ENCODE measurements at places on chromosomes 1 and 21.

- no peaks in the 10 kb centered on the region for H3K4me1 ChIP-seq
- H3K36me3 ChIP-seq: no peaks in the 10 kb centered on the region
- no peaks in the 10 kb centered on the region for H3K27me3 ChIP-seq
- H3K4me3 ChIP-seq: no peak overlapping the region
Observed at GRCh38 chr21:32099812-32100416, 178.9 kb downstream of the MIS18A start.

- no peak overlapping the region for H3K4me3 ChIP-seq
- H3K27ac ChIP-seq: no peak overlapping the region
- no peaks in the 10 kb centered on the region for H3K27me3 ChIP-seq
- H3K4me1 ChIP-seq: no peaks in the 10 kb centered on the region
Observed at GRCh38 chr1:204325944-204326343, 33.8 kb downstream of the PLEKHA6 start.

DNA sequence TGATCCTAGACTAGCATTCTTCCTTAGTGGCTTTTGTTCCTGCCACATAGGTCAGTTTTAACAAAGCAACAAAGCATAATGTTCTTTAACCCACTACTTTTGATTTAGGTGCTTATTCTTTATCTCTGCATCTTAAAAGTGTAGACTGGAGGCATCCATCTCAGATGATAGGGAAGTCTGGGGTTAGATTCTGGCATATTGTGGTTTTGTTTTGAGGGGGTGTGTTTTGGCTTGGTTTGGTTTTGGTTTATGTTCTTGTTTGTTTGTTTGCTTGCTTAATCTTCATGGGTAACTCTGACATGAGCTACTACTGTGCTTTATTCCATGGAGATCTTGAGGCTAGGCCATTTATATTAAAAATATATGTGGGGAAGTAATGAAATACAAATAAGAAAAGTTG is 40.3 kb upstream of the MYOCOS start:
- H3K4me1 ChIP-seq: no peaks in the 10 kb centered on the region
- no peak overlapping the region for H3K27ac ChIP-seq
- peaks cover 7% of the 10 kb centered on the region for H3K36me3 ChIP-seq
- no peak for DNase-seq
- H3K4me3 ChIP-seq: no peak overlapping the region

GRCh38 chr1:224783006-224783651 is 146.3 kb upstream of the DNAH14 start:
- DNase-seq: no peak
- no peaks in the 10 kb centered on the region for H3K4me1 ChIP-seq
- no peaks in the 10 kb centered on the region for H3K27me3 ChIP-seq
- H3K36me3 ChIP-seq: no peaks in the 10 kb centered on the region
- H3K27ac ChIP-seq: no peak overlapping the region

- no peak overlapping the region for H3K27ac ChIP-seq
- no peak for DNase-seq
- H3K4me3 ChIP-seq: no peak overlapping the region
- no peaks in the 10 kb centered on the region for H3K27me3 ChIP-seq
- H3K36me3 ChIP-seq: no peaks in the 10 kb centered on the region
Observed at GRCh38 chr1:86975993-86976550, 61.6 kb downstream of the HS2ST1 start.

GRCh38 chr1:108845446-108845845 is 11.4 kb downstream of the AKNAD1 start:
- H3K36me3 ChIP-seq: no peaks in the 10 kb centered on the region
- no peak for DNase-seq
- peak overlapping the region; percentile 69 for H3K27ac ChIP-seq
- no peaks in the 10 kb centered on the region for H3K27me3 ChIP-seq
- H3K4me1 ChIP-seq: no peaks in the 10 kb centered on the region

DNA sequence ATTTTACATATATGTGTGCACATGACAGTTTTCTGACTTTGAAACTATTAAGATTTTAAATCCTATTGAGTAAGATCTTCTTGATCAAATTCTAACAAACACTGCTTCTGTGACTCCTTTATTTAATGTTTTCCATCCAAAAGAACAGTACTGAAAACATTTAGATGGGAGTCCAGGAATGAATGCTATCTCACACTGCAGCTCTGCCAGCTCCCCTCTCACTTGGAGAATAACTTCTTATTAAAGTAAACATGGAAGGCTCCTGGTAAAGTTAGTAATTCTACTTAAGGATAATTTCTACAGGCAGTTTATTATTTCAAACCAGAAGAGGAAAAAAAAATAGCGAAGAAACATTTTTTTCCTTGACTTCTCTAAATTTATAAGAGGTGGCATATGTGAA is 349.1 kb downstream of the DPYD start:
- H3K27me3 ChIP-seq: no peaks in the 10 kb centered on the region
- peaks cover 3% of the 10 kb centered on the region for H3K36me3 ChIP-seq
- DNase-seq: no peak

DNA sequence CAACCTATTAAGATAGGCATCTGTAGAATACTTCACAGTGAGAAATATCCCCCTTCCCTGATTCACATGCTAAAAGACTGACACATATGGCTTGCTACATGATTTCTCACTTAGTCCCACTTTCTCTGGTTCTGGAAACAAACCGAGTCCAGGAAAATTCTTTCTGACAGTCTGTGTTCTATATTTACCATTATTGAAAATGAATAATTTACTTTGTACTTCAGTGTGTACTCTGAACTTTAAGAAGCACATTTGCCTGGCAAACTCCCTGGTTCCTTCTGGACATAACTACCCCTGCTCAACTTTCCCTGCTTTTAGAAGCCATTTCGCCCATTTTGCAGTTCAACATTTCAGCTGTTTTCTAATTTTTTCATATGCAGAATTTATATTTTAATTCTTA is 53.6 kb downstream of the APCS start:
- no peaks in the 10 kb centered on the region for H3K36me3 ChIP-seq
- H3K27ac ChIP-seq: no peak overlapping the region
- no peak for DNase-seq
- no peaks in the 10 kb centered on the region for H3K27me3 ChIP-seq
- no peaks in the 10 kb centered on the region for H3K4me1 ChIP-seq

- H3K4me3 ChIP-seq: no peak overlapping the region
- no peak overlapping the region for H3K27ac ChIP-seq
- DNase-seq: no peak
- H3K36me3 ChIP-seq: no peaks in the 10 kb centered on the region
- H3K4me1 ChIP-seq: no peaks in the 10 kb centered on the region
- no peaks in the 10 kb centered on the region for H3K27me3 ChIP-seq
Observed at GRCh38 chr1:58457023-58457635, 89.4 kb downstream of the OMA1 start.

- no peak for DNase-seq
- no peaks in the 10 kb centered on the region for H3K27me3 ChIP-seq
- H3K4me1 ChIP-seq: no peaks in the 10 kb centered on the region
- H3K36me3 ChIP-seq: no peaks in the 10 kb centered on the region
- peak overlapping the region; percentile 51 for H3K27ac ChIP-seq
Observed at GRCh38 chr1:186974774-186975181, 146.0 kb downstream of the PLA2G4A start.

GRCh38 chr1:111821121-111821745 is 65.5 kb downstream of the DDX20 start:
- H3K36me3 ChIP-seq: no peaks in the 10 kb centered on the region
- H3K4me3 ChIP-seq: no peak overlapping the region
- no peak for DNase-seq
- H3K27ac ChIP-seq: no peak overlapping the region
- no peaks in the 10 kb centered on the region for H3K4me1 ChIP-seq

- H3K4me1 ChIP-seq: no peaks in the 10 kb centered on the region
- H3K4me3 ChIP-seq: no peak overlapping the region
- DNase-seq: no peak
Observed at GRCh38 chr1:201284636-201285035, 1.3 kb downstream of the PKP1 start.
